ENCODE measurements at places on chromosomes 4 and X. TPM values are rescaled to one million over a fixed set of nuclear protein-coding genes. Genes with fewer than 3 reads are reported as not detected.
A peak's percentile ranks its signal among the peaks of the same experiment; 100 is the strongest.

Gene PNMA6A
- total RNA-seq = 0.28 TPM

Gene SEPTIN11
- 20.0 TPM for total RNA-seq

Gene EOLA1
- total RNA-seq = 53.2 TPM

Gene CCNA2
- 86.2 TPM for total RNA-seq

GRCh38 chr4:169611157-169611556 is 1.2 kb downstream of the NEK1 start:
- no peak for ATAC-seq

DNA sequence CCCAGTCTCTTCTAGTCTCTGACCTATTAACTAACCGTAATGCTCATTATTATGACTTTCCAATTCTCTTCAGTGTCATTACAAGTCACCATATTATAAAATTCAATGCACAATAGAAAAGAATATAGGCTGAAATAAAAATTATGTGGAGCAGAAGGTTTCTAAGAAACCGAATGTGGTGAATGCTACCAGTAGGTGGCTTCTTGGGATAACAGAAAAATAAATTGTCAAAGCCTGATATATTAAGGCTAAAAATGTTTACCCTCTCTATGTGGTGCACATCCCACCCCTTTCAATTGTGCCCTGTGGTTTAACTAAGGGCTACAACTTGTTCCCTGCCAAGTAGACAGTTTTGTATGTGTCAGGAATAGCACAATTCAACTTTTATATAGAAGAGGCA is 624.6 kb upstream of the TECRL start:
- no peak for ATAC-seq

DNA sequence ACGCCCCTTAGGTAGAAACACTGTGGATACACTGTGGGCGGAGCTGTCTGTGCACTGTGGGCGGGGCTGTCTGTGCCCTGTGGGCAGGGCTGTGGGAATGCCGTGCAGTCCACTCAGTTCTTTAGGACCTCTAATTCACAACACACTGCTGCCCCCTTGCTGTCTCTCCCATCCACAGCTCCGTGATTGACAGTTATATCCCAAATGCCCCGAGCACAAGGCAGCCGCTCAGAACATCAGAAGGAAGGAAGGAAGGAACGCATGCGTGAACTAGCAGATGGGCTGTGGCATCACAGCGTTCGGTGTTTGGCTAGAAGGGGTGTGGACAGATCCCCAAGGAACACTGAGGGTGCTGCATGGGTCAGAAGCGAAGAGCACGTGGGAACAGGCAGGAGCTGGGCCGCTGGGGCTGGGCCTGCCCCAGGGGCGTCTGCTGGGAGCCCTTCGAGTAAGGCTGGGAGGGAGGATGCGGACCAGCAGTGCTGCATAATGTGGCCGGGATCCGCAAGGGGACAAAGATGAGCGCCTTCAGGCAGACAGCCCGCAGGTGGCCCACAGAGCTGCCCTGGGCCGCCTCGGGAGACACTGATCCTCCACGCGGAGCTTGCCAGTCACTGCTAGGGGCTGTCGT is 29.8 kb downstream of the ACOX3 start:
- ATAC-seq = no peak

- ATAC-seq = peak; percentile 49
These were observed 18.3 kb downstream of the GAB3 start for GRCh38 chrX:154732421-154733065.

- ATAC-seq = no peak
These were observed 687.2 kb upstream of the CPEB2 start for GRCh38 chr4:14315129-14315528.

DNA sequence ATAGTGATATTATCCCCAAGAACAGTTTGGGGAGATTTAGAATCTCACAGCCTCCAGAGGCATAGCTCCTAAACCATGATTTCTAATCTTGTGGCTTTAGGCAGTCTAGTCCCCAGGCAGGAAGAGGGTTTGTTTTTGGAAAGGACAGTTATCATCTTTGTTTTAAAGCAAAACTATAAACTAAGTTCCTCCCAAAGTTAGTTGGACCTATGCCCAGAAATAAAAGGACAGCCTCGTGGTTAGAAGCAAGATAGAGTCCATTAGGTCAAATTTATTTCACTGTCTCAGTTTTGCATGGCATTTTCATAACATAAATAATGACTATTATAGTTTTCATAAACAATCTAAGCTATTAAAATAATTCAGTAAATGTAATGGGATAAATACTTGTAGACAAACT is 120.5 kb downstream of the MAGEC2 start:
- ATAC-seq = no peak

DNA sequence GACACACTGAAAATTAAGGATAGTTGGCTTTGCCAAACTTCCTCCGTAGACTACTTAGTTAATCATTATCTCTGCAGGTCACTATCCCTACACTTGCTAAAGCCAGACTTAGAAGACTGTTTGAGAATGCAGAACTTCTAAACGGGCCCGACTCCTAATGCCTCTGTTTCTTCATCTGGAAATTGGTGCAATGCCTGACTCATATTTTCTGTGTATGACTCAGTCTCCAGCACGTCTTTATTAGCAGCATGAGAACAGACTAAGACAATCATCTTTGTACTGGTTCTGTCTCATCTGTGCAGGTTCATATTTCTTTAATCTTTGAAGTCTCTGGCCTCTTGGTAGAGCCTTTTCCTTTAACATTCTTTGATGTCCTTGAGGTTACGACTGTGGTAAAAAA is 411.9 kb upstream of the ACTRT1 start:
- ATAC-seq = no peak

- peak; percentile 11 for ATAC-seq
These were observed 4.0 kb upstream of the NKX3-2 start for GRCh38 chr4:13548059-13548983.

Data from activated T-helper 17 cell treated with anti-CD3 and anti-CD28 coated beads, Interleukin-2, amount 50 U/mL, for 72 hours (primary cell).